CD4-positive, alpha-beta T cell treated with Interleukin-17A for 1 hour (primary cell): ENCODE measurements at places on chromosomes 4 and X.

- DNase-seq: no peak
These were observed 175.6 kb upstream of the MAGEB2 start for GRCh38 chrX:30039768-30040167.

- DNase-seq: no peak
These were observed 2.2 kb downstream of the NHS start for GRCh38 chrX:17377091-17377717.

GRCh38 chrX:2614911-2615310 lies 76.2 kb upstream of the CD99 start:
- DNase-seq: no peak

DNA sequence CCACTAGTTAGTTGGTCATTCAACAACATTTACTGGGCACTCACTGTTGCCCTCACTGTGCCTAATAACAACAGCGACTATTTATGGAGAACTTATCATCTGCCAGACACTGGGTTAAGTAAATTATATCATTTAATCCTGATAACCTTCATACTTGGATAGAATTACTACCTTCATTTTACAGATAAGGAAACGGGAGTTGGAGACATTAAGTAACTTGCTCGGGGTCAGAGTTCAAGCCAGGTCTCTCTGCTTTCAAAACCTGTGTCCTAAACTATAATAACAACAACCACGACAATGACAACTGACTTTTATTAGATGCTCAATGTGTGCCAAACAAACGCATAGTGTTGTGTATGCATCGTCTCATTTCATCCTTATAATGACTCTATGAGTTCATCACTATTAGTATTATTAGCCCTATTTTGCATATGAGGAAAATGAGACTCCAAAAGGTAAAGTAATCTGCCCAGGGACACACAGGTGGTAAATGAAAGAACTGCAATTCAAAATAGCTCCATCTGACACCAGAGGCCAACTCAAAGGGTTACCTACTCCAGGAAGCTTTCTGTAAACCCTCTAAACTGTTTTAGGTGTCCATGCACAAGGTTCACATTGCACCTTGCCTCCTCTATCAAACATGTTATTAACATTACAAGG lies 98.4 kb upstream of the ACSL4 start:
- no peak for DNase-seq

DNA sequence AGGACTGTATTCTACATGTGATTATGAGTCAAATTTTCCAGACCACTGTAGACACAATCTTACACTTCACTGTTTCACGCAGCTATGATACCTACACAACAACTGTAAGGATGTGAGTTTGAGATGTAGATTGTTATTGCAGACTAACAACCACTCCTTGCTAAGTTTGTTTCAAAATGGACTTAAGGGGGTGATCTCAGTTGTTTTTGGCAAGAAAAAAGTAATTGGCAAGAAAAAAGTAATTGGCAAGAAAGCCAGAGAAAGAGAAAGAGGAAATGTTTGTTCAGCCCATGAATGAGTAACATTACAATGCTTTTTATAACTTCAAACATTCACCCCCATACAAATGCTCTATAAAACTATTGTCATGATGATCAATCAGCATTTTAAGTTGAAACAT lies 466.4 kb downstream of the DMD start:
- DNase-seq: no peak

DNA sequence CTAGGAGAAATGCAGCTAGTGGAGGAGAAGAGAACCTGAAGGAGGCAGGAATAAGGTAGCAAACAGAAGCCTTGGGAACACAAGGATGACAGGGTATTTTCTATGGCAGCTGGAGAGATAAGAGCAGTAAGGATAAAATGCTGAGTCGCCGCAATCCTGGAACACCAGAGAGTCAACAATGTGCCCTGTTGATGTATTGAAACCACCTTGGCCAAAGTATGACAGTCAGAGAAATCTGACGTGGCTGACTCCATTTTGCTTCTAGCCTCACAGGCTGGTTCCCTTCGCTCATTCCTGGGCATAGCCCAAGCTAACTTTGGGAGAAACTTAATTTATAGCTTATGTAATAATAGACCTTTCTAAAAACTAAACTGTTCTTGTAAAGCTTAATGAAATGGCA lies 56.6 kb upstream of the C4orf54 start:
- DNase-seq: no peak

DNA sequence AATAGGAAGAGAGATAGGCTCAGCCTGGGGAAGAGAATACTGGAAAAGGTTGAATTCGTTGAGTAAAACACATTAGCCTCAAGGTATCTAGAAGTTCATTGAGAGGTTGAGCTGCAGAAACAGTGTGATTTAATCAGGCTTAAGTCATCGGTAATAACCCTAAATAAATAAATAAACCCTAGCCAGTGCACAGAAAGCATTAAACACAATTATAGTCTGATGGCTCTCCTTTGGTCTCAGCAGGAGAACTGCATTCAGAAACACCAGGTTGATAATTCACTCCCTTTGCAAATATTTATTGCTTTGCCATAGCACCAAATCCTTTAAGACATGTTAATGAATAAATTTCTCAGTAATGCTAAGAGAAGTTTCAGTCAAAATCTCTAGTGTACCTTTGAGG lies 9.6 kb downstream of the DCX start:
- DNase-seq: no peak

DNA sequence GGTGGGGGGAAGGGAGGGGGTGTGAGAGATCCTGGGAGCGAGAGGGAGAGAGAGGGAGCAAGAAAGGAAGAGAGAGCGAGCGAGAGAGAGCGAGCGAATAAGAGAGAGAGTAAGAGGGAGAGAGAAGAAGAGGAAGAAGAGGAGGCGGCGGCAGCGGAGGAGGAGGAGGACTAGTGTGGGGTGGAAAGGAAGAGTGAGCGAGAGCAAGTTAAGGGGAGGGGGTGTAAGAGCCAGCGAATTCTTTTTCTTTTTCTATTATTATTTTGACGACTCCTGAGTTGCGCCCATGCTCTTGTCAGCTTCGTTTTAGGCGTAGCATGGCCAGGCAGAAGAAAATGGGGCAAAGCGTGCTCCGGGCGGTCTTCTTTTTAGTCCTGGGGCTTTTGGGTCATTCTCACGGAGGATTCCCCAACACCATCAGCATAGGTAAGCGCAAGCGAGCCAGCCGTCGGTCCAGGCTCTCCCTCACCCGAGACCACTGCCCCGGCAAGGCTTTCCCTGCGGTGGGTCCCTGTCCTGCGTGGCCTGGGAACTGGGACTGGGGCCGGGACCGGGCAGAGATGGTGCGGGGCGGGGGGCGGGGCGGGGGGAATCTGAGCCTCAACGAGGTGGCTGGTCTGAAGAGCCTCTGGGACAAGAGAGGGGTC lies at the start of gene GRIA3:
GRIA3 (plus strand) TSS at position 60 of the 647 bp plus-strand sequence; CDS start at position 318, 258 bp downstream.
- DNase-seq: no peak
